ENCODE measurements at places on chromosomes 2 and 18. TPM values are rescaled to one million over a fixed set of nuclear protein-coding genes. Genes with fewer than 3 reads are reported as not detected.

CREG2 gene
- total RNA-seq, result 0.36 TPM

CYS1 gene
- total RNA-seq, result under 0.01 TPM

PAX8 gene
- total RNA-seq, result under 0.01 TPM

SPP2 gene
- not detected for total RNA-seq

LYPD1 gene
- total RNA-seq, result 1.1 TPM

EPB41L3 gene
- total RNA-seq, result 36.1 TPM

IL36G gene
- total RNA-seq, result not detected

TMEM178A gene
- 5.7 TPM for total RNA-seq

RGPD8 gene
- 3.6 TPM for total RNA-seq

ASAP2 gene
- 27.3 TPM for total RNA-seq

CFAP221 gene
- not detected for total RNA-seq

RNF152 gene
- 4.4 TPM for total RNA-seq

MARCO gene
- total RNA-seq, result not detected

NETO1 gene
- 0.54 TPM for total RNA-seq

LINC00305 gene
- total RNA-seq, result not detected
